ENCODE measurements at places on chromosomes 7 and 10.
A peak's percentile ranks its signal among the peaks of the same experiment; 100 is the strongest.

DNA sequence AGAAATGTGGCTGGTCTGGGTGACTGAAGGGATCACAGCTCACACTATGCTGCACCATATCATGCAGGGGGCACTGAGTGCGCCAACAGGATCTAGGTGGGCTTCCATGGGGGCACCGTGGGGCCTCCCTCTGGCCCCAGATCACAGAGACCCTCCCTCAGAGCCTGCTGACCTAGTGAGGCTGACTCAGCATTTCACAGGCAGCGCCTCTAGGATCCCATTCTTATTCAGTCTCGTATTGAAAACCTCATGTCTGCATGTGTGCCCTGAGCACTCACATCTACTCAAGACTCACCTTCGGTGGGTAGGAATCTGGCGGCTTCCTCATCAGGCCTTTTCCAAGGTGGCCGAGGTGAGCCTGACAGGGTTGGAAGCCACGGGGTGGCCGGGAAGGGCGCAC, 141.6 kb downstream of the FANK1 start:
- no peak for DNase-seq

- no peak for DNase-seq
Observed at GRCh38 chr7:11896663-11897062, 64.7 kb upstream of the THSD7A start.

- no peak for DNase-seq
Observed at GRCh38 chr7:44982970-44983369, 4.2 kb upstream of the MYO1G start.

DNA sequence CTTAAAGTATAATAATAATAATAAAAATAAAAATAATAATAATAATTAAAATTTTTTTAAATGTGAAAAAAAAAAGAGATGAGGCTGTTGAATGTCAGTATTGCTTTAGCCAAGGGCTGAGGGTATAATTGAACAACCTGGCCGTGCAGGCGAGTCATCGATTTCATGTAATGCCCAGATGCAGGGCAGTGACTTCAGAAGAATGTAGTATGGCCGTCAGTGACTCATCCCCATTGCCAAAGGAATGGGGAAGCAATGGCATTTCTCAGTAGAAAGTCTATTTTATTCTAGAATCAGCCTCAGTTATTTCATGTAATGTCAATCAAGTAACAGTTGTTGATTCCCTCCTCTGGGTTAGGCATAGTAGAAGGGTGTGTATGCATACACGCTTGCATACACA, 516.4 kb downstream of the GLRX3 start:
- no peak for DNase-seq

DNA sequence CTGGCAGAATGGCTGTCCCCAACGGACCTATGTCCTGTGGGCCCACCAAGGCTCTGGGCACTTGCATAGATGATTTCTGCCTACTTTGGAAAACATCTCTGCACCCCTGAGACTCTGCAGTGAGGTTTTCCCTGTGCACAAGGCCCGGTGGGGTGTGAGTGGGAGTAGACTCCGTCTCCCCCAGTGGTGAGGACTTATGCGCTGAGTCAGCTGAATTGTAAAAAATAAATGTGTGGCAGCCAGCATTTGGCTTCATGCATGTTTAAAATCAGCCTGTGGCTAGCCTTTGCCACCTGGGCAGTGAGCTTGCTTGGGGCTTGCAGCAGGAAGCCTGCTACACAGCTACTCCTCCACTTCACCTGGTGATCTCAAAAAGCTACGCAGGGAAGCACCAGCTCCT, 139.3 kb upstream of the WDR11 start:
- no peak for DNase-seq

DNA sequence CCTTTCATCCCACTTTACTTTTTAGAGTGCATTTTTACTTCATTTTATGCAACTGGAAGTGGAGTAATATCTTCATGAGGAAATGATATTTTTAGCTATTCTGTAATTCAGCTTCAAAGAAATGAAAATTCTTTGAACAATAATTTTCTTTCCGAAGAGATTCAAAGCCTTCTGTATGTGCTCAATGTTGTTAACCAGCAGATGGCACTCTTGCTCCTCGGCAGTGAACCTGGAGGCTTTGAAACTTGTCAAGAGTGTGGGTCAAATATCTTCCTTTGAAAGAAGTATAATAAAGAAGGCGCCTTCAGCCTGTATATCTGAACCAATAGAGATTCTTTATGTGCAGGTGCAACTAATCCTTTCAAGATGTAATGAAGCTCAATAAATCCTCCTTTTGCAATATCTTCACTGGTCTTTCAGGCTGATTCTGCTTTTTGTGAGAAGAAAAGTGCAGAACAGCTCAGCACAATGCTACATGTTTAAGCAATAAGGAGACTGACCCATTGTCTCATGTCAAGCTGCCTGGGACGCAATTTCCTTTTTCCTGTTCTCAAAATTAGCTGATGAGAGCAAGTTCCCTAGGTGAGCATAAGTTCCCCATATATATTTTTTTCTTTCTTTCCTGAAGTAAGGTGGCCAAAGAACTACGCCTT, 258.4 kb downstream of the SEMA3A start:
- DNase-seq: peak; percentile 2

DNA sequence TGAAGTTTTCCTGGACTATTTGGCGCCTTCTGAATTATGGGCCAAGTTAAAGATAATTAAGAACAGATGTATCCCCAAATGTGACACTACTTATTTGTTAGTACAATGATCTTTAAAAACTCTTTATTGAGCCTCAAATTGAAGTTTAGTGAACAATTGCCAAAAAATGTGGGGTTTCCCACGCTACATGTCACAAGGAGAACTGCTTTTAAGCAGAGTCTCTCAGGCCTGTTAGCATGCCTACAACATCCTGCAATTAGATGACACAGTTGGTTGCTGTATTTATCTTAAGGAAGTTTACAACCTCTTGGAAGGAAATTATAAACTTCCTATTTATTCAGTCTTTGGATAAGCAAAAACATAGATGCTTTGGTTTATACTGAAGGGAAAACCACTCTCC, 733.0 kb downstream of the TNS3 start:
- no peak for DNase-seq

GRCh38 chr7:21941611-21942141, 4.0 kb downstream of the CDCA7L start:
- no peak for DNase-seq

GRCh38 chr10:113356794-113357680, 195.8 kb upstream of the HABP2 start:
- no peak for DNase-seq

DNA sequence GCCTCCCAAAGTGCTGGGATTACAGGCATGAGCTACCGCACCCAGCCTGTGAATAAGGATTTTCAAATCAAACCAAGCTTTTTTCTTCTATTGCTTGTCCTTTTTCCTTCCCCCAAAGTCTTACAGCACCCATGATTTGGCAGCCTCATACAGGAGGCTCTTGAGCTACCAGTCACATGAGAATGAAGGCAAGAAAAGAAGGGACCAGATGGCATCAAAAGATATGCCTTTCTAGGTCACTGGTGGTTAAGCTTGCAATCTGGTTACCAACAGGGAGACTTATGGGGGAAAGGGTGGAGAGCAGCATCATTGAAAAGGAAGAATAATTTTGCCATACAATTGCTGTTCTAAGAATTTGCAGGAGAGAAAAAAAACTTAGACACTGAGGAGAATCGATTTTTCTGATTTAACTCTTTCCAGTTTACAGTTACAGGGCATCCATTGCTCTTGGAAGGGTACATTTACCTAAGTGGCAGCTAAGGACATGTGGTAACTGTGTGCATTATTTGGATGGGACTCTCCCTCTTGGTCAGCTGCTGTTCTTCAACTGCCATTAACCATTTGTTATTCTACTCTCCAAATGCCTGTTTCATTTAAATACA, 29.5 kb downstream of the SMNDC1 start:
- DNase-seq: no peak

- no peak for DNase-seq
Observed at GRCh38 chr7:81361769-81362312, 408.0 kb downstream of the HGF start.

DNA sequence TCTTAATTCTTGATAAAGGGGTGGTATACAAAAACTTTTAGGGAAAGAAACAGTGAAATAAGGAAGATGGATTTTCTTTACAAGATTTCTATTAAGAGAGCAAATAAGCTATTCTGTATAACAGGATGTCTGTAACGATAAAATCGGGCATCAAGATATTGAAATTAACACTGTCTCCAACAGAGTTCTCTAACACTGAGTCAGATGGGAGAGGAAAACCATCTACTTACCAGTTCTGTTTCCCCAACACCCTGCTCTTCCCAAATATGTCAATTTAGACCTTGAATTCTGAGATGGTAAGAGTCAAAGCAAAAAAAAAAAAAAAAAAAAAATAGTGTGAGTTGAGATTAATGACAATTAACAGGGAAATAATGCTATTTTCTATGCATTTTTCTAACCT, 23.0 kb downstream of the SMURF1 start:
- no peak for DNase-seq

DNA sequence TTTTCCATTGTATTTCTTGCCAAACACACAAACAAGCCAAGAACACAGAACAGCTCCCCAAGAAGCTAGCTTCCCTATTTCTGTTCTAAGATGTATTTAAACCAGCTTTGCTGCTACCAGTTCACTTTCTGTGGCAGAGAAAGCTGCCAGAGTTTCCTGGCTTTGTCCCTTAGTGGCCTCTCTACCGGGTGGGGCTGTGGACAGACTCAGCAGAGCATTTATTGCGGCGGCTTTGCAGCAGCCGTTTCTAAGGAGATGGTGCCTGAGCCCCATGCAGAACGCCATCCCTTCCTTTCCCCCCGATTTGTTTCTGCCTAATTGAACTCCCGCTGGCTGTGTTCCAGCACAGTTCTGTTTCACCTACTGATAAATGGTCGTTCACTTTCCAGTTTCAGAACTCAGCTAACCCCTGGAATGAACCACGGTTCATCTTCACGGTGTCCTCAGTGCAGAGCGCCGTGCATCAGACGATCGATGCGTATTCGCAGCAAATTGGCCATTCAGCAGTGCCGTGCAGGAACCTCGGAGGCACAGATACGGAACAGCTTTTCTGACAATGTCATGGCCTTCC, 33.8 kb upstream of the SFMBT2 start:
- no peak for DNase-seq

GRCh38 chr10:127153181-127153580, 43.2 kb downstream of the INSYN2A start:
- DNase-seq: no peak

DNA sequence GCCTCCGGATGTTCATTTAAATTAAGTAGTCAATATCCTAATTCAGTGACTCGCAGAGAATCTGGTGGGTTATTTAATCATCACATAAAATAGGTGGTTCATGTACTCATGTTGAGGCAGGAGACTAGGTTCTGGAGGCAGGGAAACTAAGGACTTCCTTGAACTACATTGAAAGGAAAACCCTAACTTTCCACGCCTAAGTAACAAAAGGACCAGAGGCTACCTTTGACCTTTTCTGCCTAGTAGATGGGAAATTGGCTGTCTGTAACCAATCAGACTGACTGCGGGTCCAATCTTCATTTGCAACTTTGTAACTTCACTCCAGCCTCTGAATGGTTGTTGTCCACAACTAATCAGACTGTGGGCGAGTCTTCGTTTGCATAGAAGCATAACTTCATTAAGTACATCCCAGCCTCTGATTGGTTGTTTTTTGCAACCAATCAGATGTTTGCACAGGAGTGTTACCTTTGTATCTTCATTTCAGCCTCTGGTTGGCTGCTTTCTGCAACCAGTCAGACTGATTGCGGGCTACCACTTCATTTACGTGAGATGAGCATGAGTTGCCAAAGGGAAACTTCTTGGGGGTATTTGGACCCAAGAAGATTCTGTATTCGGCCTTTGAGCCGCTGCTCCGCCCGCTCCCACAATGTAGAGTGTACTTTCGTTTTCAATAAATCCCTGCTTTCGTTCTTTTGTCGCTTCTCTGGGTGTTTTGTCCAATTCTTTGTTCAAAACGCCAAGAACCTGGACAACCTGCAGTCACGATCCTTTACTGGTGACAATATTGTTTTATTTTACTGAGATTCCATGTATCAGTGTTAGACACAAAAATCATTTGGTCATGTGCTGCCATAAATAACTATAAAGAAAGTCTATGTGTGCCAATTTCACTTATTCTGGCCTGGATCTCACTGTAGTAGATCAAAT, 1.7 kb upstream of the ST7 start:
- DNase-seq: no peak

DNA sequence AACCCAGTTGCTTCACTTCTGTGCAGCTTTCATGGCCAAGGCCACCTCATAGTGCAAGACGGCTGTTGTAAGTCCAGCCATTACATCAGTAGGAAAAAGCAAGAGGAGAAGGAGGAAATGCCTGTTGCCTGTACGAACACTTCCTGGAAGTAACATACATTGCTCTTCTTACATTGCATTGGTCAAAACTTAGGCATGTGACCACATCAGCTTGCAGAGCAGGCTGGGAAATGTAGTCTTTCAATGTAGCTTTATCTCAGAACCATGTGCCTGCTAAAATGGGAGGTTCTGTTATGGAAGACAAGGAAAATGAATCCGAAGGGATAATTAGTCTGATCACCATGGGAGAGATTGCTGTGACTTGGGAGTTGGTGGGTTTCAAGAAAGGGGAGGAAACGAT, 4.3 kb downstream of the SLC29A3 start:
- no peak for DNase-seq

- no peak for DNase-seq
Observed at GRCh38 chr10:30436191-30436611, 2.2 kb downstream of the MAP3K8 start.

DNA sequence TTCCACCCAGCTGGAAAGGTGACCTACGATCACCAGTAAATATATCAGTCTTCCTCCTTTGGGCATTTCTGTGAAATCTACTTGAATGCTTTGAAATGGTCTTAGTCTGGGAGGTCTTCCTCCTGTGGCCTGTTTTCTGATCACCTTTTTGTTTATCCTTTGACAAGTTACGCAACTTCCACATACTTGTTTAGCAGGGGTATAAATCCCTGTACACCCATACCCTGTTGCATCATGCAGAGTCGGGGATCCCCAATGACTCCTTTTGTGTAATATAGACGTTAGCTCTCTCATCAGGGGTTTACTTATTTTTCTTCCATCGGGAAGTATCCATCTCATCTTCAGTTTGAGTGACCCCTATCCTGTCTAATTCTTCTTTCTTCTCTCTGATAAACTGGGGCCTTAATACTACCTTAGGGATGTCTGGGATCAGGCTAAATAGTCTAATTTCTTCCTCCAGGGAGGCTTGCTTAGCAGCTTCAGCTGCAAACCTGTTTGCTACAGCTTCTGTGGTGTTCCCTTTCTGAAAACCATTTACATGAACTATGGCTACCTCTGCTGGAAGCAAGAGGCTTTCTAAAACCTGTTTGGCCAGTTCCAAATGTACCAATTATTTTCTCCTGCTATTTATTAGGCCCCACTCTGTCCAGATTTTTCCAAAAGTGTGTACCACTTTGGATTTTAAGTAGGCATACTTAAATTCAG, 25.8 kb downstream of the MAPK8 start:
- no peak for DNase-seq
